Natural killer cell treated with Interleukin-12 subunit alpha and Interleukin-12 subunit beta and Interleukin-15 and Interleukin-18, amount 100 ng/mL, for 72 hours (primary cell): ENCODE measurements at places on chromosomes 1 and 21. TPM values are rescaled to one million over a fixed set of nuclear protein-coding genes. Genes with fewer than 3 reads are reported as not detected.

- DNase-seq, result no peak
Measured at GRCh38 chr1:44688760-44689446, 14.4 kb downstream of the ARMH1 start.

GRCh38 chr1:20071416-20071815, 1.4 kb downstream of the PLA2G5 start:
- no peak for DNase-seq

DNA sequence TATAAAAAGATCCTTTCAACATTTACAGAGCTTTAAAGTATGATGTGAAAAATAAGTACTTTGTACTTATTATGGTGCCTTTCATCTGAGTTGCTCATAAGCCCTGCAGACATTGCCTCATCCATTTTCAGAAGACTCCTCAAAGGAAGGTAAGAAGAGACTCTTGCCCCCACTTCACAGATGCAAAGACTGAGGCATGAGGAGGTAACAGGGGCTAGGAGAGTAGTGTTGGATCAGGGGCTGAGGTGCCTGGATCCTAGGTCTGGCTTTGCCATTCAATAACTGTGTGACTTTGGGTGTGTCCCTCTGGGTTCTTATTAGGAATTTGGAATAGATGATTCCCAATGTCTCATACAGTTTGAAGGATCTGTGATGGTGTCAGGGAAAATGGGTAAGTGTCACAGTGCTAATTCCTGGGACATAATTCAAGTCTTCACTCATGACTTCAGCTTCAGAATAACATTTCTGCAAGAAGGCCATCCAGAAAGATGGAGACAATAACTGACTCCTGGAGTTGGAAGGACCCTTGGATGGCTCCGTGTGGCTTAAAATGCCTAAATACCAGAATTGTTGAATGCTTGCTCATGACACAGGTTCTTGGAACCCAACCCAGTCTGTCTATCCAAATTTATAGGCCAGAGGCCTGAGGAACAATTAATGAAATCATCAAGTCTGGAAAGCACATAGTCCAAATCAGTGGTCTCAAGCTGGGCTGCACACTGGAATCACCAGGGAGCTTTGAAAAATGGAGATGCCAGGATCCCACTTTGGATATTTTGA, 93.1 kb upstream of the RUNX1 start:
- no peak for DNase-seq

PLA2G2F gene
- total RNA-seq, result not detected

DNA sequence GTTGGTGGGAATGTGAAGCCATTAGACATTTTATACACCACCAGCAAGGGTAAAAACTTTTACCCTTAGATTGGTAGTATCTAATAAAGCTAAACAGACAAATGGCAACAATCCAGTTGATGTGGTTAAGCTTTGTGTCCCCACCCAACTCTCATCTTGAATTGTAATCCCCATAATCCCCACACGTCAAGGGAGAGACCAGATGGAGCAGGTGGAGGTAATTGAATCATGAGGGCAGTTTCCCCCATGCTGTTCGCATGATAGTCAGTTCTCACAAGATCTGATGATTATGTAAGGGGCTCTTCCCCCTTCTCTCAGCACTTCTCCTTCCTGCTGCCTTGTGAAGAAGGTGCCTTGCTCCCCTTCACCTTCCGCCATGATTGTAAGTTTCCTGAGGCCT, 602.3 kb downstream of the NUF2 start:
- DNase-seq, result no peak

TDRD5 gene
- total RNA-seq, result not detected

GRCh38 chr1:68231627-68232288, 565 bp downstream of the WLS start:
- DNase-seq, result no peak
